ENCODE measurements at places on chromosomes 4 and X. TPM values are rescaled to one million over a fixed set of nuclear protein-coding genes. Genes with fewer than 3 reads are reported as not detected.
A peak's percentile ranks its signal among the peaks of the same experiment; 100 is the strongest.

Gene HSFX4
- not detected for total RNA-seq

Gene ENOX2
- total RNA-seq, result 13.9 TPM

Gene KLF8
- total RNA-seq, result 0.18 TPM

Gene POF1B
- total RNA-seq, result not detected

Gene CLCN3
- 38.0 TPM for total RNA-seq

Gene FRMD7
- 0.44 TPM for total RNA-seq

DNA sequence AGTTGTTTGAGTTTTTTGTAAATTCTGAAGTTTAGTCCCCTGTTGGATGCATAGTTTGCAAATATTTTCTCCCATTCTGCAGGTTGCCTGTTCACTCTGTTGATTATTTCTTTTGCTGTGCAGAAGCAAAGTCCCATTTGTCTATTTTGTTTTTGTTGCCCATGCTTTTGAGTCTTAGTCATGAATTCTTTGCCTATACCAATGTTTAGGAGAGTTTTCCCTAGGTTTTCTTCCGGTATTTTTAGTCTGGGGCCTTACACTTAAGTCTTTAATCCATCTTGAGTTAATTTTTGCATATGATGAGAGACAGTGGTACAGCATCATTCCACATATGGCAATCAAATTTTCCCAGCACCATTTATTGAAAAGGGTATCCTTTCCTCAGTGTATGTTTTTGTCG lies 405.8 kb upstream of the RPS6KA3 start:
- DNase-seq, result no peak
- peaks cover 40% of the 10 kb centered on the region for H3K4me1 ChIP-seq
- H3K27ac ChIP-seq, result peak overlapping the region; percentile 84
- H3K27me3 ChIP-seq, result no peaks in the 10 kb centered on the region
